ENCODE measurements at places on chromosomes 5 and 9.

- no peak for DNase-seq
These were observed 49.2 kb upstream of the TAF11L2 start for GRCh38 chr5:17448877-17449276.

DNA sequence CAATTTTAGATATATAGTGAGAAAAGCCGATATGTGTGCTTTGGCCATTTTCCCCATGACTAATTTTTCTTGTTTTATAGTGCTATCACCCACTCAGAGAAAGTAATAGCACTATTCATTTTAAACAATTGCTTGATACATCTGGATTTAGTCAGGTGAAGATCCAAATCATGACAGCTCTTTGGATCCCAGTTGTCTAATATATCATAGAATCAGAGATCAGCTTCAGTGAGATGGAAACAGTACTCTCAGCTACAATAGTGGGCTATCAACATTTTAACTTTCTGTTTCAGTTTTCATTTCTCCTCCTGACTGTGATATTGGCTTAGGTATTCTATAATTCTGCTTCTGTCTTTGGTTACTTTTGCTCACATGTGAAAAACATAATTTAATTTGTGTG lies 38.7 kb downstream of the VCAN start:
- DNase-seq: no peak

DNA sequence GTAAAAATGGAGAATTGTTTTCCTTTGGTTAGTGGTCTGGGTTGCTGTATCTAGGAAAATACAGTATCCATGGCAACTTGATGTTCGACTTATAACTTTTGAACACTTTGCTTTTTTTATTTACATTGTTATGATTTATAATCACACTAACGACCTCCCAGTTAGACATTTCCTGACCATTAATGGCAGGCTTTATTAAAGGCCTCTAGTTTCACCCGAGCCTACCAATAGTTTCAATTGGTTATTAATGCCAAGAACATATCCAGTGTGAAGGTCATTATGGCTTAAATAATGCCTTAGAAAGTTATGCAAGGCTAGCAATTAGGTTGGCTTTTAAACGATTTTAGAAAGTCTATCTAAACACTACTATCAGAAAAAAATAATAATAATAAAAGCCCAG lies 452.0 kb downstream of the DMRTA1 start:
- no peak for DNase-seq

DNA sequence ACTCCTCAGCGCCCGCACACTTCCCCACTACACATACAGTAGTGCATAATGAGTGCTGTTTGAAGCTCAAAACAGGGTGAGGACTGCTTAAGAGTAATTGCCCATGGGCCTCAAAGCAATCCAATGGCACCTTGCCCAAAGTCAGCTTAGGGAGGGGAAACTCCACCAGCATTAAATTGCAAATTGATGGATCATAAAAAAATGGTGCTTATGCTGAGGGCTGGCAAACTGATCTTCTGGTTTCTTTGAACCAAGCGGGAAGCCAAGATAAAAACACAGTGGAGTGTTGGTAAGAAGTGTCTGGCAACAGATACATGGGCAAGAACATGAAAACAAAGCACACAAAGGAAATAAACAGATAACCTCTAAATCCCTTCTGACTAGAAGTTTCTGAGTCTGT lies 28.0 kb downstream of the TLE1 start:
- DNase-seq: no peak

DNA sequence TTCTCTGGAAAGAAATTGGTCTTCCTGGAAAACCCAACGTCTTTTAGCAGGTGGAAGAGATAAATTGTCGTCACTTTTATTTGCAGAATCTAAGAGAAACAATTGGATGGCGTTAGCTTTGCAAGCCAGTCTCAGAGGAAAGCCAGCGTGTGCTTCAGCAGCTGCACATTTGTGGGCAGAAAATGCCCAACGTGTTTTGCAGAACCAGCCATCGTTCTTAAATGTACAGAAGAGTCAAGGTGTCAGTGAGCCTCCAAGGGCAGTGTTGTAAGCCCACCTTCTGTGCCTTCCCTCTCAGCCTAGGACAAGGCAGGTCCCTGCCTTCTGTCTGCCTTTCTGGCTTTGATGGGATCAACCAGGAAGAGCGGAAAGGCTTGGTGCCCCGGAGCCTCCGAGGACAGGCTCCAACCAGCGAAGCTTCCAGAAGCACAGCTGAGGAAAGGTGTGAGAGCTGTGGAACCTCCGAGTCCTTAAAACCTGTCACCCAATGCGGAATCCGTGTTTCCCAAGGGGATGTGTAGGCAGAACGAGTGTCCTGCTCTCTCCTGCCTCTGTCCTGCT lies 116.0 kb upstream of the IRX2 start:
- no peak for DNase-seq

GRCh38 chr5:140207250-140207964 lies 32.4 kb downstream of the CYSTM1 start:
- DNase-seq: no peak

GRCh38 chr9:20490246-20490834 lies 132.0 kb downstream of the MLLT3 start:
- DNase-seq: no peak

GRCh38 chr5:74337254-74337983 lies 303.1 kb downstream of the ENC1 start:
- no peak for DNase-seq

DNA sequence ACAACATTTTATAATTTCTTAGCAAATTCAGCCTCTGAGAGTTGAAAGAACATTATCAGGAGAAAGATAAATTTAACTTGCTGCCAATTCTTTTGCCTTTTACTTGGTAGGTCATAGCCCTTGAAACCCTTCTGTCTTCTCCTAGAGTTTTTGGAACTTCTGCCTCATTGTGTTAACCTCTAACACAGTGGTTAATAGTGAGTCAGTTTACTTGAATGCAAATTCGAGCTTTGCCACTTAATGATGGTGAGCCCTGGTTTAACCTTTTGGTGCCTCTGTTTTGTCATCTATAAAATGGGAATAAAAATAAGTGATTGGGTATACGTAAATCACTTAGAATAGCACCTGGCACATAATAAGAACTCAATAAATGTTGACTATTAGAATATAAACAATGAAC lies 1.8 kb upstream of the INIP start:
- DNase-seq: no peak

DNA sequence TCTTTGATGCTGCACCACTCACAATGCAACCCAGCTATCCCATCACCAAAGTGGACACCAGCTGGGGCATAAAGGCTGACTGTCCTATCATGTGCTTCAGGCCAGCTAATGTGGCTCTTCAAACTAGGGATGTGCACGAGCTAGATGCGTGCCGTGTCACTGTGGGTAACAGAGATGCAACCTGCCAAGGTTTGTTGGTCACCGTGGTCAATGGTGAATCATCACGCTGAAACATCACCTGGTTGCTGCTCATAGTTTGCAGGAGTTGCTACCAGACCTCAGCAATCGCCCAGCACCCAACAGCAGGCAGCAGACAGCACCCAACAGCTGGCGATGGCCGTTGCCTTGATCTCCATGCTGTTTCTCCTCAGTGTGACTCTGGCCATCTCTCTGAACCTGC lies 2.1 kb upstream of the PCDHGA1 start:
- DNase-seq: no peak

GRCh38 chr5:171474230-171474813 lies 54.9 kb downstream of the FGF18 start:
- no peak for DNase-seq

DNA sequence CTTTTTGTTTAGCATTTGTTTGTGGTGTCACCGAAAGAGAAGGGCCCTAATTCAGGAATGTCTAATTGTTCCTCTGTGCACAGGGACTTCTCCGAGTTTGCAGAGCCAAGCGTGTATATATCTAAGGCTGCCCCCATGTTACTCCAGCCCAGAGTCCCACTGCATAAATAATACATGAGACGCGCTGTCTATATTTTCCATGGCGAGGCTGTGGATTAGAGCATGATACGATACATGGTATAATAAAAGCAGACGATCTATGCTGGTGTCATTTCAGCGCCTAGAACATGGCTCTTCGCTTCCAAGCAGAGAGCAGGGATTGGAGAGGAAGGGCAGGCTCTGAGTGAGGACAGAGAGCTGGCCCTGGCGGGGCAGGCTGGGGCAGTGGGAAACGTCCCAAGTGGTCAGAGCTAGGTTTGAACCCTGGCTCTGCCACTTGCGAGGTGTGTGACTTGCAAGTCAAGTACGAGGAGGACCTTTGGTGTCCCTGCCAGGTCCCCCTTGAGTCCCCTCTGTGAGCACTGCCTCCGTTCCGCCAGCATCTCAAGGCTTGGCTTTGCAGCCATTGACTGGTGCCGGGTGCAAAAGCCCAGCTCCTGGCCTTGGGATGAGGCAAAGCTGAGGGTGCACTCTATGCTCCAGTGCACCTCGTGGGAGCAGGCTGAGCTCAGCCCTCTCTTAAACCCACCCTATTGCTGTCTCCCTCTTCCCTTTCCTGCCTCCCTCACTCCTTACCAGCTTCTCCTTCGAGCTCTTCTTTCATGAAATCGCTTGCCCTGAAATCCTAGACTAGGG lies 29.2 kb upstream of the LAMC3 start:
- no peak for DNase-seq

- DNase-seq: no peak
These were observed 12.4 kb downstream of the UBAP1 start for GRCh38 chr9:34190996-34191892.

DNA sequence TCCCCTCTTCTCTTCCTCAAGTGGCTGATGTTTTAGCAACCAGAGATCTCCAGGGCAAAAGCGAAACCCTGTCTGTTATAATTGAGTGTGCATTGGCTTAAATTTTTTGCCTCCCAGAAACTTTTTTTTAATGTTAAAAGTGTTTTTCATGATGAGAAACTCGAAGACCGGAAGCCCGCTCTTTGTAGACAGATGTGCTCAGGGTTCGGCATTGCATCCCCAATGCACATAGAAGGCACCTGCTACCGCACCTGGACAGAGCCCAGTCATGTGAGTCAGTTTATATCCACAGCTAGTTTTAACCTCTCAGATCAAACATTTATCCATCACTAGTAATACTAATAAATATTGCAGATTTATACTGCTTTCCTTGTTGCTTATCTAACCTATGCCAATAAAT lies 19.5 kb upstream of the NADK2 start:
- no peak for DNase-seq

DNA sequence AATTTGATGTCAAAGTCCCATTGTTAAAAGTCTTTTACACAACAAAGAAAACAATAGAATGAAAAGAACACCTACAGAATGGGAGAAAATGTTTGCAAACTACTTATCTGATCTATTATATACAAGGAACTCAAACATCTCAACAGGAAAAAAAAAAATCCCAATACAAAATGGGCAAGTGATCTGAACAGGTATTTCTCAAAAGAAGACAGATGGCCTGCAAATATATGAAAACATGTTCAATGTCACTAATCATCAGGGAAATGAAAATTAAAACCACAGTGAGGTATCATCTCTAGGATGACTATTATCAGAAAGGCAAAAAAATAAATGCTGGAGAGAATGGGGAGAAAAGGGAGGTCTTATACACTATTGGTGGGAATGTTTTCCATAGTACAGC lies 301.8 kb downstream of the ARHGAP26 start:
- DNase-seq: no peak

GRCh38 chr5:64980176-64980575 lies 211.4 kb downstream of the CWC27 start:
- DNase-seq: no peak

DNA sequence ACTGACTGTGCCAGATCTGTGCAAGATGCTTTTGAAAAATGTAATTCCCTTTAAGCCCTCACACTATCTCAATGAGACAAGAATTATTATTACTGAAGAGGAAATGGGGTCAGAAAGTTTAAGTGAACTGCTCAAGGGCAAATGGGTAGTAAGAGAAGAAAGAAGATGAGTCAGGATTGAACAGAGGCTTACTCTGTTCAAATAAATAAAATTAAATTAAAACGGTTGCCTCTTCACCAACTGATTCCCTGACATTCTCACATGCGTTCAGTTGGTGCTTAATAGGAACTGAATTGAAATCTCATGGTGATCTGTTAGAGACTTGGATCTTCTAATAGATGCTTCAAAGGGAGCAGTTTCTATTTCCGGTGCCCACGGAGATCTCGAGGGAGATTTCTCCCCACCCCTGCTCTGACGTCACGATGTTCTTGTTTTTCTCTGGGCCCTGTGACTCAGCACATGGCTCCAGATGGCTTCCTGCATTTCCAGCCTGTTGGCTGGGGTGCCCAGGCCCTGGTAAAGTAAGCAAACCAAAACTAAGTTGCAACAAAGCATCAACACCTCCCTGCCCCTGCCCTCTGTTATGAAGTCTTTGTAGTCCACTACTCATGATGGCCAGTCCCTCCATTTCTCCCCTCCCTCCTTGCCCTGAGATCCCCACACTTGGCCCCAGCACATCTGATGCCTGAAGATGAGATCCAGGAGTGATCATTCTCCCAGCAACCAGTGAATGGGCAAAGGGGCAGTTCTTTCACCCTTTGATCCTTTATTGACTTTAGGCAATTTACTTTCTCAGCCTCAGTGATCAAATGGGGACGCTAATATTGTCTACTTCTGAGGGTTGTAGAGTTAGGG lies 106.1 kb upstream of the CPEB4 start:
- DNase-seq: peak; percentile 36

DNA sequence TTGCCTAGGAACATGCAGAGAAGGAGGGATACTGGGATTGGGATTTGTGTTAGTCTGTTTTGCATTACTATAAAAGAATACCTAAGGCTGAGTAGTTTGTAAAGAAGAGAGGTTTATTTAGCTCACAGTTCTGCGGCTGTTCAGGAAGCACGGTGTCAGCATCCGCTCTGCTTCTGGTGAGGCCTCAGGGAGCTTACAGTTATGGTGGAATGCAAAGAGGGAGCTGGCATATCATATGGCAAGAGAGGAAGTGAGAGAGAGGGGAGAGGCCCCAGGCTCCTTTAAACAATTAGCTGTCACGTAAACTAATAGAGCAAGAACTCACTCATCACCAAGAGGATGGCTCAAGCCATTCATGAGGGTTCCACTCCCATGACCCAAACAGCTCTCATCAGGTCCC lies 27.0 kb downstream of the IL12B start:
- no peak for DNase-seq

GRCh38 chr5:117833691-117834090 lies 1154.7 kb downstream of the DTWD2 start:
- no peak for DNase-seq

GRCh38 chr5:115758356-115758755 lies 58.1 kb downstream of the CDO1 start:
- no peak for DNase-seq

DNA sequence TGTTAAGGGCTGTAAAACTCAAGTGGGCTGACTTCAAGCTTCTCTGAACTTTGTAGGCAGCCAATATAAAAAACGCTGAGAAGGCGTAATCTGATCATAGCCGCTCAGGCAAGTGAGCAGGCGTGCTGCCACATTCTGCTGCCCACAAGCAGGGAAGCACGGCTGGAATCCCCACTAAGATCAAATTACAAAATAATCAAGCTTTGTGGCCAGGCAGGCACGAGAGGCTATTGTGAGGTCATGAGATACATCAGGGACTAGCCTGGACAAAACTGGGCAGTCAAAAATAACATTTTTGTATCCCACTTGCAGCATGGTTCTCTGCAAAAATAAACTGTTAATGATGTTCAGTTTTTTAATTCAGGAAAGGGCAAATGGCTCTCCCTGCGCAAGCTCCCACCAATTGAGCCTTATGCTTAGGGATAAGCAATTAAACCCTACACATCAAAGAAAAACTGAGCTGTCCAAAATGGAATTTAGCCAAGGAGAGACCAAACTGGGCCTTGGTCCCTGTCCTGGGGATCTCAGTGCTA lies 64.0 kb downstream of the POU5F2 start:
- DNase-seq: no peak
